ENCODE measurements at places on chromosomes 2 and 18.

- no peak for DNase-seq
These were observed 132.1 kb downstream of the MBP start for GRCh38 chr18:77000527-77000926.

- no peak for DNase-seq
These were observed 18.0 kb downstream of the GPR35 start for GRCh38 chr2:240643093-240643810.

DNA sequence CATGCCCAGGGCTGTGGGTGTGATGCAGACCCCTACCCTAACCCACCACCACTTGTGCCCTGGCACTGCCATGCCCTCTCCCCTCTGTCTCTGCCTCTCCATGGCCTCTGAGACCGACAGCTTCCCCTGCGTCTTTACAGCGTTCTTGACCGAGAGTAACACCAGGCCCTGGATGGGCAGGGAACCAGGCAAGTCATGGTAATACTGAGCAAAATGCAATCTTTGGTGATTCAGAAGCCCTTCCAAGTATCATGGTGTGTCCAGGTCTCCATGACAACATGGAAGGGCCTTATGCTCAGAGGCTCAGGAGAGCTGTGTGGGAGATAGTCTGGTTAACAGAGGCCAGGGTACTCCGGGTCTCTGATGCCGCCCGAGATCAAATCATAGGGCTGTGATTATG lies 176.1 kb downstream of the KLHL29 start:
- DNase-seq = no peak

DNA sequence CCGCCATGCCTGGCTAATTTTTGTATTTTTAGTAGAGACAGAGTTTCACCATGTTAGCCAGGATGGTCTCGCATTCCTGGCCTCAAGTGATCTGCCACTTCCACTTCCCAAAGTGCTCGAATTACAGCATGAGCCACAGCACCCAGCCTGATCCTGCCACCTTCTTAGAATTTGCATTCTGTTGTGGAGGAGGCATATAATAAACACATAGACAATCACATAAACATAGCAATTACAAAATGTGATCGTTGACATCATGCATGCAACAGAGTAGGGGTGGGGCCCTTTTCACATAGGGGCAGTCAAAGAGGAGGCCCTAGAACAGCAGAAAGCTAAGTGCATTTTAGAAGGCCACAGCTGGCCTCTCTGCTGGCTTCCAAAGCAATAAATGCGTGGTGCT lies 39.9 kb upstream of the TSPYL6 start:
- no peak for DNase-seq

GRCh38 chr2:132489150-132489549 lies 72.5 kb downstream of the GPR39 start:
- no peak for DNase-seq

DNA sequence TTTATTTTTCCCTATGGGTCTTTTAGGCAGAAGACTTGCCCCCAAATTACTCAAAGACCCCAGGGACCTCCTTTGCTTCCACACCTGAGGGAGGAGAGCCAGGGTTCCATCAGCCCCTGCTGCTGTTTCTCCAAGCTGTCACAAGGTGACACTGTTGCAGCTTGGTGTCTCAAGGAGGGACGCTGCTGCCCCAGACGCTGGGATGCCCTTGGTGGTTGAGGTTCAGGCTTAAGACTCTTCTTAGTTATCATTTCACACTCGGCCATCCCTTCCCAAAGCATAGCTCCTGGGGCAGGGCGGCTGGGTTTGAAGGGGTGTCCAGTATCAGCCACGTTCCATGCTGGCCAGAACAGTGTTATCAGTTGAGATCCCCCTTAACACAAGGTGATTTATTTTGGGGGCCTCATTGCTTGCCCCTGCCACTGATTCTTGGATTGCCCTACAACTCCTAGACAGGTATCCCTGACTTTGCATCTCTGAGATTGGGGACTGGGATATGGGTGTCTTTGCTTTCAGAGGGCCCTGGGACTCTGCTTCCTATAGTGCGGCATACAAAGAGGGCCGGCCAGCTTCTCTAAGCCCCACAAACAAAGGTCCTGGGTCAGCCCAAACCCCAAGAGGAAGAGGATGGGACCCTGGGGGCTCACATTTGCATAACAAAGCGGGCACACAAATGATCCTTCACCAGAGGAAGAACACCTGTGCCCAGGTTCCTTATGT lies 22.7 kb downstream of the GPR55 start:
- DNase-seq = no peak

- no peak for DNase-seq
These were observed 73.8 kb downstream of the TGFA start for GRCh38 chr2:70479816-70480215.

DNA sequence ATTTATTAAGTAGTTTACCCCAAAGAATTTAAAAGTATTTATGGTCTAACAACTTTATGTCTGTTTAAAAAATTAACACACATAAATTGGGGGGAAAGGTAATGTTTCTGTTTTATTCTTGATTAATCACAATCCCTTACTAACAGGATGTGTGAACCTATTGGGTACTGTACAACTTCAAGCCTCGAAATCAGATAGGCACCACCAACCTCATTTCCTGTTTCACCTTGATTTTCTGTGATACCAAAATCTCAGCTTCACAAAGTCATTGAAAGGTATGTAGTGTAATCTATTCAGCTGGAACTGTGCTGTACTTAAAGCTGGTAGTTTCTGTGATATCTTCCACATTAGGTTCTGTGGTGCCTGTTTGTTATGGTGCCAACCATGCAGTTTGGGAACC lies 4.0 kb downstream of the RNMT start:
- DNase-seq = no peak

All from thoracic aorta (tissue), 2 donors.